H1 (cell line): ENCODE measurements at places on chromosomes 6 and 20. TPM values are rescaled to one million over a fixed set of nuclear protein-coding genes. Genes with fewer than 3 reads are reported as not detected.

DNA sequence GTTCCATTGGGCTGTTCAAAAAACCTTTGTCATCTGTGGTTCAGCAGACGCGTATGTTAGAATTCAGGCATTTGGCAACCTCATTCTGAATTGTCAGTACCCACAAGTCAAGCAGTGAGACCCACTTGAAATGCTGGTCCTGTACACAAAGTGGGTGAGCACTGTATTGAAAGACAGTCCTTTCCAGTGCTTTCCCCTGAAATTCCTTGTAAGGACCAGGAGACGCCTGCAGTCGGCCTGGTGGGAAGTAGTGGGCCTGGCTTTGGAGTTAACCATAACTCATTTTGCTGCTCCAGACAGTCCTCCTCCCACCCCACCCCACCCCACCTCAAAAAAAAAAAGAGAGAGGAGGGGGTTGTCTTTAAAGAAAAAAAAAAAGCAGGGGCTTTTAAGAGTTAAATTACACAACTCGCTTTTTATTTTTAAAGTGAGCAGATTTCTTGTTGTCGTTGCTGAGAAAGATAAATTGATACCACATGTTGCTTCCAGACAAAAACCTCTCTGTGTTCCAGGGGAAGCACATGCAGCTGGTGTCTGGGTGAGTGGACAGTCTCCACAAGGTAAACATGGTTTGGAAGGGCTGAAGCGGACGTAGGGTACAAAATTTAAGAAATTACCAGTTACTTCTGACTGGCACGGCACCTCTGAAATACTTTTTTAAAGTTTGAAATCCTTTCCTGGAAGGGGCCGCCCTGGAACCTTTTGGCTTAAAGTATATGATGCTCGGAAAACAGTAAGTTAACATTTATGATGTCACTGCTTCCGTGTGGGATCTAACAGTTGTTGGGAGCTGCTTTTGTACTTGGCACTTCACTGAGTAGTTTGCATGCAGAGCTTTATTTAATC, 95.3 kb downstream of the FOXO3 start:
- H3K4me3 ChIP-seq, result no peak overlapping the region
- H3K4me1 ChIP-seq, result no peaks in the 10 kb centered on the region
- H3K27me3 ChIP-seq, result no peaks in the 10 kb centered on the region
- no peak overlapping the region for H3K27ac ChIP-seq
- DNase-seq, result no peak

Gene HFE
- 1.6 and 2.0 TPM in 2 replicates for total RNA-seq

GRCh38 chr20:7667194-7667593, 273.1 kb downstream of the HAO1 start:
- no peaks in the 10 kb centered on the region for H3K27me3 ChIP-seq
- H3K36me3 ChIP-seq, result no peaks in the 10 kb centered on the region
- H3K4me3 ChIP-seq, result no peak overlapping the region
- DNase-seq, result no peak
- H3K4me1 ChIP-seq, result no peaks in the 10 kb centered on the region

GRCh38 chr6:28429781-28430180, 13.5 kb downstream of the ZSCAN23 start:
- no peak overlapping the region for H3K27ac ChIP-seq
- H3K27me3 ChIP-seq, result no peaks in the 10 kb centered on the region
- no peak for DNase-seq
- H3K4me3 ChIP-seq, result no peak overlapping the region
- H3K36me3 ChIP-seq, result no peaks in the 10 kb centered on the region
- H3K4me1 ChIP-seq, result no peaks in the 10 kb centered on the region

DNA sequence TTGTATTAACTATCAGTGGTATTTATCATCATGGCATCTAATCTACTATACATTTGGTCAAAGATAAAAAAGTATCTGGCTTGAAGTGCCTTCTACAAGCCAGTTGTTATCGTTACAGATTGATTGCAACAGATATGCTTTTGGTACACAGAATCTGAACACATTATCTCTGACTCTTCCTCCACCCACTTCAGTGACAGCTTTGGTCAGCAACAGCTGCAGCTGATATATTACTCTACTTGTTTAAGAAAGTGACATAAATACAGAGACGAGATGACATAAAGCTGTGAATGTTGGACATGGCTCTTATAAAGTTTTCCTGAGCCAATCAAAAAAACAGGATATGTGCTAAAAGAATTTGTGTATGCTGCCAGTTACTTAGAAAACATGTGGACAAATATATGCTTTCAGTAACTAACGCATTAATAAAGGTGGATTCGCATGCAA, 77.6 kb downstream of the HIVEP2 start:
- no peaks in the 10 kb centered on the region for H3K27me3 ChIP-seq
- peaks cover 6% of the 10 kb centered on the region; the same call in 1 of the 2 replicates for H3K4me1 ChIP-seq
- no peak overlapping the region for H3K4me3 ChIP-seq
- no peaks in the 10 kb centered on the region for H3K36me3 ChIP-seq
- DNase-seq, result no peak

- no peaks in the 10 kb centered on the region for H3K27me3 ChIP-seq
- no peak overlapping the region for H3K27ac ChIP-seq
- no peak overlapping the region for H3K4me3 ChIP-seq
- no peaks in the 10 kb centered on the region for H3K4me1 ChIP-seq
These were observed 39.8 kb downstream of the PRDM1 start for GRCh38 chr6:106125925-106126435.

DNA sequence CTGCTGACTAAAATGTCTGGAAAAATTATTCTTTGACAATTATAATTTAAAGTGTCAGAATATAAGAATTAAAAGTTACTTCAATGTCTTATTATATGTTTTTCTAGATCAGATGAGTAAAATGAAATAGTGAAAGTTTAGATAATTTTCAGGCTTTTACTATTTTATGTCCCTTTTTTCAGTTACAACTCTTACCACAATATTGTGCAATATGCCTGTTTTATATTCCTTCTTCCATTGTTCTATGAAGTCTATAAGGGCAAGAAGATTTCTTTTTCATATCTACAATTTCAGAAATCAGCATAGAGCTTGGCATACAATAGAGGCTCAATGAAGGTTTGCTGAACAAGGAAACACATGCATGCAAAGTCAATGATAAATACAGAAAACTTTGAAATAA, 401.2 kb upstream of the HTR1E start:
- H3K36me3 ChIP-seq, result no peaks in the 10 kb centered on the region
- H3K27me3 ChIP-seq, result no peaks in the 10 kb centered on the region
- H3K4me3 ChIP-seq, result no peak overlapping the region
- H3K27ac ChIP-seq, result no peak overlapping the region
- no peak for DNase-seq
- H3K4me1 ChIP-seq, result no peaks in the 10 kb centered on the region

Gene COL19A1
- total RNA-seq, result not detected in 2 replicates

GRCh38 chr20:37452236-37452635, 68.8 kb upstream of the NNAT start:
- no peak overlapping the region for H3K4me3 ChIP-seq
- DNase-seq, result no peak
- H3K36me3 ChIP-seq, result no peaks in the 10 kb centered on the region
- 0 out of 2 replicates have a peak, but pooled peaks cover 2% of the 10 kb centered on the region for H3K27me3 ChIP-seq
- no peak overlapping the region for H3K27ac ChIP-seq

DNA sequence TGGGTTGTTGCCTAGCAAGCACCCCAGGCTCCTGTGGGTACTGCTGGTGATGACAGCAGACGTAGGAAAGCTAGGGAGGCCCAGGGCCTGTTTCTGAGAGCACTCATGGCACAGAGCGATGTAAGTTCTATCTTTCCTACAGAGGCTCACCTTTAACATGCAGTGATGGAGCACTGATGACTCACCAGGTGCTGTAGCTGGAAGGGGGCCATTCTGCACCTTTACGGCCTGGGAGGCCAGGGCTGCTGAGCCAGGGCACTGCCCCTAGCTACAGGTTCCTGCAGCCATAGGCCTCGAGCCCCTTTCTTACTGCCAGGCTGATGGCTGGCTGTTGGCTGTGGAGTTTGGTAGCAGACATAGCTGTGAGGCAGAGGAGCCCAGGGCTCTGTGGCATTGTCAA, 31.1 kb upstream of the GPR6 start:
- H3K4me3 ChIP-seq, result no peak overlapping the region
- H3K27me3 ChIP-seq, result no peaks in the 10 kb centered on the region
- DNase-seq, result no peak
- no peak overlapping the region for H3K27ac ChIP-seq
- H3K4me1 ChIP-seq, result peaks cover 4% of the 10 kb centered on the region; the same call in 1 of the 2 replicates

DNA sequence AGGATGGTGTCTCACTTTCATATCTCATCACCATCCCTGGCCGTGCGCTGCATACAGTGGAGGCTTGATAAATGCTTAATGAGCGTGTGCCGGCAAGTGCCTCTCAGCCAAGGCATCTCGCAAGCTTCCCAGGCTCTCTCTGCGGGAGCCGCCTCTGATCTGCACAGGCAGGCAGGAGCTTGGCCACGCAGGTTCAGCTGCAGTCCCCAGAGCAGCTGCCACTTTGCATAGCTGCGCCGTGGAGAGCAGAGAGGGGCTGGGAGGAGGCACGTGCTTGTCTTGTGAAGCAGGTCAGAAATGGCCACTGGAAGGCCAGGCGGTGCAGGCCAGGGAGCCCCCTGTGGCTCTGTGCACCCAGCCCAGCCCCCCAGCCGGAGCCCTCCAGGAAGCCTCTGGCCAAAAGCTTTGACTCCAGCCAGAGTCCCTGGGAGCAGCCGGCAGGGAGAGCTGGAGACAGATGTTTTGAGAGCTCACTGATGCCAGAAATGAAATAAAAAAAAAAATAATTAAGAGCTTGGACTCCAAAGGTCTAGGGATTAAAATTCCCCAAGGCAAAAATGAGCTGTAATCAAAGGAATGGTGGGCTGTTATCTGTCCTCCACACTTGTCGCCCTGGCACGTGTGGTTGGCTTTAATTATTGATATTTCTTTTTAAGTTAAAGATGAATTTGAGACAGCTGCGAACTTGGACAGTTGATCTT, 377.0 kb downstream of the CDH4 start:
- no peaks in the 10 kb centered on the region for H3K4me1 ChIP-seq
- no peaks in the 10 kb centered on the region for H3K36me3 ChIP-seq
- H3K4me3 ChIP-seq, result no peak overlapping the region
- H3K27ac ChIP-seq, result no peak overlapping the region

DNA sequence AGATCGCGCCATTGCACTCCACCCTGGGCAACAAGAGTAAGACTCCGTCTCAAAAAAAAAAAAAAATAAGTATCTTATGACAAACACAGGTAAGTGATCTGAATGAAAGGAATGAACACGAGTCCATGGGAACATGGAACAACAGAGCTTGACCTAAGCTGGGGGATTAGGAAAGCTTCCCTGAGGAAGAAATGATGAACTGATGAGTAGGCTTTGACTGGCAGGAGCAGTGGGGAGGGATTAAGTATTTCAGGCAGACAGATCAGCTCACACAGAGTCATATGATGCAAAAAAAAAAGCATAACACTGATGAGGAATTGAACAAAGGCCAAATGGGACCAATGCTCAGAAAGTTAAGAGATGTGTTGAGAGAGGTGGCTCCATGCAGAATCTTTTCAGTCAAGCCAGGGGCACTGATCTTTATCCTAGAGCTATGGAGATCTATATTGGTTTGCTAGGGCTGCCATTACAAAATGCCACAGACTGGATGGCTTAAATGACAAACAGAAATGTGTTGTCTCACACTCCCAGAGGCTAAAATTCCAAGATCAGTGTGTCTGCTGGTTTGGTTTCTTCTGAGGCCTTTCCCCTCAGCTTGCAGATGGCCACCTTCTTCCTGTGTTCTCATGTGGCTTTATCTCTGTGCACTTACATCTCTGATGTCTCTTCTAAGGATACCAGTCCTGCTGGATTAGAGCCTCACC, 85.6 kb downstream of the ANKRD6 start:
- no peaks in the 10 kb centered on the region for H3K4me1 ChIP-seq
- no peaks in the 10 kb centered on the region; the same call in 1 of the 2 replicates for H3K27me3 ChIP-seq
- no peak overlapping the region for H3K4me3 ChIP-seq
- no peaks in the 10 kb centered on the region for H3K36me3 ChIP-seq

Gene HEY2
- total RNA-seq, result 16.2 and 17.7 TPM in 2 replicates

DNA sequence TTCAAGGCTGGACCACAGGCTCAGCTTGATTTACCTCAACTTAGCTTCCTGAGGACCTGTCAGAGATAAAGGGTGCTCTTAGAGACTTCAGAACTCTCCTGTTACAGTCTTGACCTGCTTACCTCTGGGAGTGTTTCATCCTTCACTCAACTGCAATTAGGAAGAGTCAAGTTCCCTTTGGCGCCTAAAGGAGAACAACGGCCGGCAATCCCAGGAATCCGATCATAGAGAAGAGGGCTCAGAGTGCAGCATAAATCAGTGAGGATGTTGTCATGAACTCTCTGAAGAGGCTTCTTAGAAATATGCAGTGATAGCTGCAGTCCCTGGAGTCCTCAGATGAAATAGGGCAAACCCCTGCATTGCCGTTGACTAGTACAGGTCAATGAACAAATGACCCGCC, 36.4 kb downstream of the LYRM2 start:
- H3K27me3 ChIP-seq, result no peaks in the 10 kb centered on the region
- H3K4me3 ChIP-seq, result no peak overlapping the region
- DNase-seq, result no peak
- no peaks in the 10 kb centered on the region for H3K36me3 ChIP-seq
- no peak overlapping the region for H3K27ac ChIP-seq
- H3K4me1 ChIP-seq, result no peaks in the 10 kb centered on the region
